GDM1 (cell line): ENCODE measurements at places on chromosomes 4 and X.

DNA sequence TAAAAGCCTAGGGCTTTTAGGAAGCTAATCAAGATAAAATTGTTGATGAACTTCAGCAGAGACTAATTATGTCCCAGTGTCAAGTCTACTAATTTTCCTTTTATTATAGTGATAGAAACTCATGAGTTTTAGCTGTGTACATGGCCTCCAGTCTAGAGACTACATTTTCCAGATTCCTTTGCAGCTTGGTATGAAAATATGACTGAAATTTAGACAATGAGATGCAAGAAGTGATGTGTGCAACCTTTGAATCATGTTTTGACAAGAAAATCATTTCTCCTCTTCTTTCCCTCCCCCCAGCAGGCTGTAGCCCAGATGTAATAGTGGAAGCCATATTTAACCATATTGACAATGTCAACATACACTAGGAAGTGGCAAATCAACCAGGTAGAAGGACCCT is 30.3 kb upstream of the IL13RA2 start:
- DNase-seq: no peak

DNA sequence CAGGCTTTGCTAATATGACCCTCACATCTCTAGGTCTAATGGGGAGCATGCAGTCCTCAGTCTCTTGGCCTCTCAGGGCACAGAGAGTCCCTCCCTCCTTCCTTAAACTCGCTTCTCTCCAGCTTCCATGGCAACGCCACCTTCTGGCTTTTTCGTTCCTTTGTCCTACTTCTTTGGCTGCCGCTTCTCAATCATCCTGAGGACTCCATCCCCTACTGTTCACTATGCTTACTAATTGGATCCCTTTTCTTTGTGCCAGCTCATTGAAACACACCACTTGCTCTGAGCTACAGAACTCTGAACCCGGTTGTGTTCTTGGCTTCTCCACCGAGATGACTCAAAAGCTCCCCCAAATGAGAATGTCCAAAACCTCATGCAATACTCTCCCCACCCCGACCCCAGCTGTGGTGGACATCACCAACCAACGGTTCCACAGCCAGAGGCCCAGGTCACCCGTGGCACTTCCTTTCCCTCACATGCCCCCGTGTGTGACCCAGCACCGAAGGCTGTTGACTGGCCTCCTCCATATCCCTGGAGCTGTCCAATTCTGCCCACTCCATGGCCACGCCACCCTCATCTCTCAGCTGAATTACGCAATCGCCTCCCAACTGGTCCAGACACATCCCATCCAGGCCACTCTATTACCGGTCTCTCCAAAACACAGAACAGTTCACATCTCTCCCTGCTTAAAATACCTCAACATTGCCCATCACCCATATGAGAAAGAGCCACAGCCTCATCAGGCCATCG is 34.7 kb downstream of the CRMP1 start:
- DNase-seq: no peak

- DNase-seq: no peak
Measured at GRCh38 chr4:4868040-4868757, 8.7 kb downstream of the MSX1 start.

DNA sequence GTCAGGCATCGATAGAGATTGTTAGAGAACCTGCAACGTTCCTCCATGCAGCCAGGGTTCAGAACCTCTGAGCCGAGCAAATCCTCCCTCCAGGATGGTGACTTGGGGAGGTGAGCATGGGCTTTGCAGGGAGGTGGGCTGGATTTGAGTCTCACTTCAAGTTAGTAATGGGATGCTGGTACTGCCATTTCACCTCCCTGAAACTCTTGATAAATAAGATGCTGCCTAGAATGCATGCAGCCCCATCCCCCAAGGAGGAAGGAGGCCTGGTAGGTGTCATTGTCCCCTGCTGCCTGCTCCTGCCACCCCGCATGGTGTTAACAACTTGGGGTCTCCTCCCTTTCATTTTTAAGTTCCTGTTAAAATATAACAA is 35.7 kb upstream of the SLC2A9 start:
- no peak for DNase-seq

GRCh38 chrX:118562582-118563164 is 67.1 kb downstream of the DOCK11 start:
- DNase-seq: no peak

GRCh38 chr4:135177321-135177720 is 975.7 kb upstream of the PABPC4L start:
- DNase-seq: no peak

DNA sequence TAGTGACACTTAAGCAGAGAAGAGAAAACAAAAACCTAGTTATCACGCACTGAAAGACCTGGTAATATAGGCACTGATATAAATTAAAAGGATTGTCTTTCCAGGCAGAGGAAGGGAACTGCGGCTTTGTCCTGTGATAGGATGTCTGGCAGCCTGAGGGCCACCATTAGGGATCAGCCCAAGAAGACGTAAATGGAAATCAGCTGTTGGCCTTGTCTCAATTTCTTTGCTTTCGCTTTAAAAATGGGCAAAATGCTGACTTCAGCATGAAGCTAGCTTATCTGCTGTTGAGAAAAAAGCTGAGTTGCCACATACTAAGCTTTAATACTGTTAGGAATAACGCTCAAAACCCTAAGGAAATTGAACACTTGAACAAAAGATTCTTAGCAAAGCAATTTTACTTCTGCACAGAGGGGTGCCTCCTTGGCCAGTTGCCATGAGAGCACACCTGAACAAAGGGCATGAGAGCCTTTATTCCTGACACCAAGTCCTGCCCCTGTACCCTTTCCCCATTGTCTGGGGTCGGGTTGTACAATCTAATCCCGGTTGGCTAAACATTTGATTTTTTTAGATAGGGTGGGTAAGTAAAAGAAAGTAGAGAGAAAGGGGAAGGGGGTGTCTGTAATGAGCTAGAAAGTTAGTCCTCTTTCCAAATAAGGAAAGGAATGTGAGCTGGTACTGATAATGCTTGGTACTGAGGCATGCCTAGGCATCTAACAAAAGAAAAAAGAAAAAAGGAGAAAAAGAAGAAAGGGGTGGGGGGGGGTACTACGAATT is 85.1 kb upstream of the UCP1 start:
- no peak for DNase-seq

DNA sequence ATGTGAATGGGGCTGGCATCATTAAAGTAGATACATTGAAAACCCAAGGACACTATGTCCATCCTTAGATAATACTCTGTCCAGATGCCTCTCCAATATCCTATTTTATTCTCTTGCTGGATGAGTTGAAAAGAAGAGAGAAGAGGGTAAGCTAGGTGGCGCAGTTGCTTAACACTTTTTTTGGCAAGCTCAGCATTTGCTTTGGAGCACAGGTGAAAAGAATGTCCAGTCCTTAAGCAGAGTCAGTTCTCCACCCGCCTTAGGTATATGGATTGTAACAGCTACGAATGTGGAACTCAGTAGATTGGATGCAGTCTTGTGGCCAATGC is 208.4 kb downstream of the NWD2 start:
- DNase-seq: no peak

DNA sequence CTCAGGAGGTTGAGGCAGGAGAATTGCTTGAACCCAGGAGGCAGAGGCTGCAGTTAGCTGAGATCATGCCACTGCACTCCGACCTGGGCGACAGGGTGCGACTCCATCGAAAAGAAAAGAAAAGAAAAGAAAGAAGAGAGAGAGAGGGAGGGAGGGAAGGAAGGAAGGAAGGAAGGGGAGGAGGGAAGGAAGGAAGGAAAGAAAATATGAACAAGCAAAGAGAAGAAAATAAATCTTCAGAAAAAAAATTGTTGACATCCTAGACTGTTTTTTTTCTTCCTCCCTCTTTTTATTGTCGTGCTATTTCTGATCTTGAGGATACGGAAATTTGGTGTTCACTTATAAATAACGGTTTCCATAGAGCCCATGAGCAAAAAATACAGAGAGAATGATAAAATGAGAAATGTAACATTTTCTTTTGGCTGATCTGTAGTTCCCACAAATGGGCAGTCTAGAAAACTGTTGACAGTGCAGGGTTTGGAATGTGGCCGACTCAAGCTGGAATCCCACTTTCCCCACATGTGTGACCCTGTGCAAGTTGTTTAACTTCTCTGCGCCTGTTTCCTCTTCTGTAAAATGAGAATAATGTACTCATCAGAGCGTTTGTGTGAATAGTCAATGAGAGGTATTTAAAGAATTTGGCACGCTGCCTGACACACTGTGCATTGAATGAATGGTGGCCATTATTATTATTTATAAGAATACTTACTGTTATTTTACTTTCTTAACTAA is 19.4 kb downstream of the SORBS2 start:
- DNase-seq: no peak

DNA sequence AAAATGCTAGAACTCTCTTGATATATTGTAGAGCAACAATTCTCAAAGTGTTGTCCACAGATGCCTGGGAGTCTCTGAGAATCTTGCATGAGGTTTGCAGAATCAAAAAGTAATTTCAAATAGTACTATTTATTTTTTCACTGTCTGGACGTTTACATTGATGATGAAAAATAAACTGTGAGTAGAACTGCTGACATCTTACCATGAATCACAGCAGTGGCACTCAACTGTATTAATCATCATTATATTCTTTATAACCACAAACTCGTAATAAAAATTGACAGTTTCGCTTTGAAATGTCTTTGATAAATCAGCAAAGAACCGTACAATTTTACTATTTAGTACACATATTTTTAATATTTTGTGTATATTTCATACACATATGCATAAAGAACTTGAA is 94.5 kb downstream of the NAF1 start:
- no peak for DNase-seq

- no peak for DNase-seq
Measured at GRCh38 chrX:68880846-68881552, 52.2 kb downstream of the EFNB1 start.

GRCh38 chr4:7890635-7891393 is 48.8 kb downstream of the AFAP1 start:
- DNase-seq: no peak

DNA sequence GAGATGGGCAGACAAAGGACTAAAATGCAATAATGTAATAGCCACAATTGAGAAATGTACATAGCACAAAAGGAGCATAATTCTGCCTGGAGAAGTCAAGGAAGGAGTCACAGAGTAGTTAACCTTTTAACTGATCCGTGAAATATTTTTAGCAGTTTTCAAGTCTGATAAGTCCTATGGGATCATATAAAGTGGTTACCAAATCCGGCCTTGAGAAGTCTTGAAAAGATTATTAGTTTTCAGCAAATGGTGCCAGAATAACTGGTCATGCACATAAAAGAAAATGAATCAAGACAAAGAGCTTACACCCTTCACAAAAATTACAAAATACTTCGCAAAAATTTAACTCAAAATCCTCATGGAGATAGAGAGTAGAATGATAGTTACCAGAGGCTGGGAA is 788.7 kb upstream of the AMOT start:
- DNase-seq: no peak

- no peak for DNase-seq
Measured at GRCh38 chrX:153639177-153640044, 7.6 kb upstream of the DUSP9 start.

GRCh38 chr4:40811956-40812355 is 62.2 kb downstream of the NSUN7 start:
- DNase-seq: no peak

DNA sequence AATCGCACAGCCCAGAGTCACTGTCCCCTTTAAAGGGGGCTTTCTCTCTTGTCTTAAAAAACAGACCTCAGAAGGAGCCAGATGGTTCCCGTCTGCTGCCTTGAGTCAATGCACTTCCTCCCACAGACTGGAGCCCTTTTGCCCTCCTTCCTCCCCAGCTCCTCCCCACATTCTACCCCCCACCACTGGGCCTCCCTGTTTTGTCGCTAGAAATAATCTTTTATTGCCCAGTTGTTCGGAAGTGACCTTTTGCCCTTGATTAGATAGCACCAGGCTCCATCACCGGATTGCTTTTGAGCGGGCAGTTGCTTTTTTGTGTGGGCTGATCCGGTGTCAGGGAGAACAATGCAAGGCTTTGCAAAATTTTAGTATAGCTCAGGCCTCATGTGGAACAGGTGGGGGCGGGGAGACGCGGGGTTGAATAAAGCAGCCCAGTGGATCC is 47.7 kb downstream of the SPRY1 start:
- peak; percentile 87 for DNase-seq

GRCh38 chrX:53631156-53631555 is 55.4 kb downstream of the HUWE1 start:
- no peak for DNase-seq

DNA sequence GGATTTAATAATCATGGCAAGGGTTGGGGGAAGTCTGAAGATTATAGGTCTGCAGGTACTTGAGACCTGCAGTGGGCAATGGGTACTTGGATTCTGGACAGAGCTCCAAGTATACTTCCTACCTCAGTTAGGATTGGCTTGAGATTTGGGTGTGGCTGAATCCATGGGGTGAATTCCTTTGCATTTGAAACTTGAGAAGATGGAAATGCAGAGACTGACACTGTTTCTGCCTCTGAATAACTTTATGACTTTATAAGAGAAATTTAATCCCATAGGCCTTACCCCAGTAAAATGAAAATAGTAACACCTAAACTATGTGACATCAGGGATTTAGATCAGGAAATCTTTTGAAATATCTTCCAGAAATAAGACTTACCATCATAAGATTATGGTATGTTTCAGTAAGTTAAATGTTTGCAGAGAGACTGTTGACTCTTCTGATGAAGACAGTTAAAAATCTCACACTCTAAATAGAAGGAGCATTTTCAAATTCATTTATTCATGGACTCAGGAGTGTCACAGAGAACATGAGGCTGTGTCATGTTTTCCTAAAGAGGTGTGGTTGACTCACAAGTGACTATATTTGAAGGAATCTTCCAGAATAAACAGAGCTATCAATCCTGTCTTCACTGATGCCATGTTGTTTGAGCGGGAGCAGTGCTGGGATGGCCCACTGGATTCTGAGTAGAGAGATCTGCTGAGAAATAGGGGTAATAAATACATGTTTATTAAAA is 513.5 kb upstream of the NR3C2 start:
- no peak for DNase-seq

- DNase-seq: no peak
Measured at GRCh38 chr4:152090543-152090942, 329.7 kb upstream of the GATB start.

- DNase-seq: no peak
Measured at GRCh38 chr4:168955674-168956073, 54.4 kb downstream of the CBR4 start.

- no peak for DNase-seq
Measured at GRCh38 chr4:28665306-28665705, 1804.7 kb downstream of the STIM2 start.

GRCh38 chr4:136818811-136819330 is 713.4 kb downstream of the PCDH18 start:
- DNase-seq: no peak

GRCh38 chrX:105109936-105110335 is 110.6 kb downstream of the TEX13A start:
- no peak for DNase-seq

DNA sequence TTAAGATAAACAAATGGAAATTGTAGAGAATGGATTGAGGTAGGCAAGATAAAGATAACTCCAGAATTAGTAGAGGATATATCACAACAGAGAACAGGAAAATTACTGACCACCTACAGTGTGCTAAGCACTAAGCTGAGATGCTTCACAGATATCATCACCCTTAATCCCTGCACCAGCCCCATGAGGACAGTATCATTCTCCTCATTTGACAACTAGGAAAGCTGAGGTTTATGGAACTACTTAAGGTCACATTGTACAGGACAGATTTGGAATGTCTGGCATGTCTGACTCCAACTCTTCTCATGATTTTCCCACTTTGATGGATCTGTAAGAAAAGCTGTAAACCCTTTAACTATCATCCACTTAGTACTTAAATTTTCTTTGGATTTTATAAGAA is 95.5 kb downstream of the CASK start:
- no peak for DNase-seq
